ENCODE measurements at places on chromosomes 16 and 17.

GRCh38 chr17:46732754-46733398, 85.6 kb downstream of the WNT3 start:
- DNase-seq = peak; percentile 4

DNA sequence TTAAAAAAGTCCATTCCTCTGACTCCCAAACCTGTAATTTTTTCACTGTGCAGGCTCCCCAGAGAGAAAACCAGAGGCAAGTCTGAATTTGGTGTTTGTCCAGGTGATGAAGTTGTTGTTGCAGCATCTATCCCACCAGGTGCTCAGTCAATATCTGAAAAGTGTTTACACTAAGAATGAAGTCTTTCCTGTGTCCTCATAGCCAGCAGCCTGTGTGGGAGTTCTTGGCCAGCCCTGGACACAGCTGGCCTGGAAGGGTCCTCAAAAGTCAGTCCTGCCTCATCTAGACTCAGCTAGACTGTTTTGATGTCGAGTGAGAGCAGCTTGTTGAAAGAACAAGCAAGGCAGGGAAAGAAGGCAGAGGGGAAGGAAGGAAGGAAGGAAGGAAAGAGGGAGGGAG, 3.3 kb upstream of the PMP22 start:
- no peak for DNase-seq

DNA sequence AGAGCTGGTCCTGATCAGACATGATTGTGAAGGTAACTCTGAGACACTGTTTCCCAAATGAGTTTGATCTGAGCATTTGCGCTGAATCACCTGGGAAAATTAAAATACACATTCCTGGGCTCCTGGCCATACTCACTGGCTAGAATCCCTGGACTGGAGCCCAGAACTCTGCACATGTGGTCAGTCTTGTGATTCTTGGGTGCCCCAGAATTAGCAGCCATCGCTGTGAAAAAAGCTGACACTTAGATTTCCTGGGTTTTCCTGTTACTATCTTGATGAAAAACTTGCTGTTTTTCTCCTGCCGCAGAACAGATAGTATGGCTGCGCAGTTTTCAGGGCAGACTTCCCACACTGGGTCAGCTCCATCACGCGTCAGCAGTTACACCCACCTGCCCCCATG, 24.6 kb downstream of the NECAB2 start:
- no peak for DNase-seq

DNA sequence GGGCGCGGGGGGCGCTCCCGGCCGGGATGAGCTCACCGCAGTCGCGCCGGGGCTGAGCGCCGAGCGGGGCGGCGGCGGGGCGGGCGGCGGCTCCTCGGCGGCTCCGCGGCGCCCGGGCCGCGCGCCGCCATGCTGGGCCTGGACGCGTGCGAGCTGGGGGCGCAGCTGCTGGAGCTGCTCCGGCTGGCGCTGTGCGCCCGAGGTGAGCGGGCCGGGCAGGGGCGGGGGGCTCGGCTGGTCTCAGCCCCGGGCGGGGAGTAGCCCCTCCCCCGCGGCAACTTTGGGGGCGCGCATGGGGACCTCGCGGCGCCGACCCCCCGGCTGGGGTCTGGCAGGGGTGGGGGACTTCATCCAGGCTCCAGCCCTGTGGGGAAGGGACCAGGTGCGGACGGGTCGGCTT, at the start of gene ARHGDIG:
Gene ARHGDIG (plus strand): TSS at position 40 of the 400 bp plus-strand sequence. CDS start 90 bp downstream, at position 130.
- no peak for DNase-seq

DNA sequence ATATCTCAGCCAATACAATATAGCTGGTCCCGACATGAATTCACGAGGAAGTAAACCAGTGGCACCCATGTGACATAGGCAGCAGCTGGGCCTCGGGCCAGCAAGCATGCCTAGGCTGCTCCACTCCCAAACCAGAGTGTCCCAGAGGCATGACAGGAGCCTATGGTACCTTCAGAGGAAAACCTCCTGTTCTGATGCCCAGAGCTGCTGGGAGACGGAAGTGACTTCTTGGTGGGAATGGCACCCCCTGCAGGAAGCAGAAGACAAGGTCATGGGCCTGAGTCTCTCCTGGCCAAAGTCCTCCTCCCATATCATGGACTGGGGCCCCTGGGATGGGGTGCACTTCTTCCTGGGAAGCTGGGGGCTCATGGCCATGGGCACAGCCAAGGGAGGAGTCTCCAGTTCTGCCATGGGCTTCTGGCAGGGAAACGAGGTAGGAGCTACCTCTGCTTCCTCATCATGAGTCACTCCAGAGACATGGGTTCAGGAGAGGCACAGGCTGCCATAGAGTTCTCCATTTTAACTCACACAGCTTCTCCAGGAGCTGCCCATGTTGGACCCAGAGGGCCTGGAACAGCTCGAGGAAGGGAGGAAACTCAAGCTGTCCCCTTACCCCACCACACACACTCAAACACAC, 13.4 kb downstream of the FBF1 start:
- no peak for DNase-seq

DNA sequence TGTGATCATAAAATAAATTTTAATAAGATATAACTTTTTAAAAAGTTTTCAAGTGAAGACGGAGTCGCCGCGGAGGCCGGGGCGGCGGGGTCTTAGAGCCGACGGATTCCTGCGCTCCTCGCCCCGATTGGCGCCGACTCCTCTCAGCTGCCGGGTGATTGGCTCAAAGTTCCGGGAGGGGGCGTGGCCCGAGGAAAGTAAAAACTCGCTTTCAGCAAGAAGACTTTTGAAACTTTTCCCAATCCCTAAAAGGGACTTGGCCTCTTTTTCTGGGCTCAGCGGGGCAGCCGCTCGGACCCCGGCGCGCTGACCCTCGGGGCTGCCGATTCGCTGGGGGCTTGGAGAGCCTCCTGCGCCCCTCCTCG, at the start of gene FOXC2:
Gene FOXC2 (plus strand): TSS at position 229 of the 365 bp plus-strand sequence. CDS start 507 bp downstream, outside the sequence.
- no peak for DNase-seq

- DNase-seq = no peak
These were observed 212.7 kb downstream of the CPPED1 start for GRCh38 chr16:12590963-12591362.

GRCh38 chr17:33680472-33680871, 387.4 kb upstream of the ASIC2 start:
- DNase-seq = no peak

- DNase-seq = no peak
These were observed 61.4 kb downstream of the SRL start for GRCh38 chr16:4180511-4180910.

DNA sequence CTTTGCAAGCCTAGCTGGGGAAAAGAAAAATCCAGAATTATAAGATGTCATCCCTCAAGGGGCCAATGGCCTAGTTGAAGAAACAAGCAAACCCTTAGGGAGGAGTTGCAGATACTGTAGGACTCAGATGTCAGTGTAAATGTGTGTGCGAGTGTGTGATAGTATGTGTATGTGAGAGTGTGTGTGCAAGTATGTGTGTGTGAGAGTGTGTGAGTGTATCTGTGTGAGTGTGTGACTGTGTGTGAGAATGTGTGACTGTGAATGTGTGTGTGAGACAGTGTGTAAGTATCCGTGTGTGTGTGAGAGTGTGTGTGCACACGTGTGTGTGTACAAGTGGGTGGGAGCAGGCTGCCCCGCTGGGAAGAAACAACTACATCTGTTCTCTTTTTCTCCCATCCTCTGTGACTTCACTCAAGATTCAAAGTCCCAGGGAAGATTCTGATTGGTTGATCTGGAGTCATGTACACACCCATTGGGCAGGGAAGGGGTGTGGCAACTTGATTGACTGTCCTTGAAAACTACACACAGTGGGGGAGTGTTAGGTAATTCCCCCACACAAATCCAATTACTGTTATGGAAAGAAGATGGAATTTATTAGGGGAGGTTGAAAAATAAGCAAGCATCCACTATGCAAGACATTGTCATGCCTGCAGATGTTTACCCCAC, 40.7 kb downstream of the IRX3 start:
- no peak for DNase-seq

- DNase-seq = no peak
These were observed 2.9 kb downstream of the E4F1 start for GRCh38 chr16:2226245-2226793.

- DNase-seq = no peak
These were observed 194.7 kb upstream of the KIF2B start for GRCh38 chr17:53628011-53628410.

DNA sequence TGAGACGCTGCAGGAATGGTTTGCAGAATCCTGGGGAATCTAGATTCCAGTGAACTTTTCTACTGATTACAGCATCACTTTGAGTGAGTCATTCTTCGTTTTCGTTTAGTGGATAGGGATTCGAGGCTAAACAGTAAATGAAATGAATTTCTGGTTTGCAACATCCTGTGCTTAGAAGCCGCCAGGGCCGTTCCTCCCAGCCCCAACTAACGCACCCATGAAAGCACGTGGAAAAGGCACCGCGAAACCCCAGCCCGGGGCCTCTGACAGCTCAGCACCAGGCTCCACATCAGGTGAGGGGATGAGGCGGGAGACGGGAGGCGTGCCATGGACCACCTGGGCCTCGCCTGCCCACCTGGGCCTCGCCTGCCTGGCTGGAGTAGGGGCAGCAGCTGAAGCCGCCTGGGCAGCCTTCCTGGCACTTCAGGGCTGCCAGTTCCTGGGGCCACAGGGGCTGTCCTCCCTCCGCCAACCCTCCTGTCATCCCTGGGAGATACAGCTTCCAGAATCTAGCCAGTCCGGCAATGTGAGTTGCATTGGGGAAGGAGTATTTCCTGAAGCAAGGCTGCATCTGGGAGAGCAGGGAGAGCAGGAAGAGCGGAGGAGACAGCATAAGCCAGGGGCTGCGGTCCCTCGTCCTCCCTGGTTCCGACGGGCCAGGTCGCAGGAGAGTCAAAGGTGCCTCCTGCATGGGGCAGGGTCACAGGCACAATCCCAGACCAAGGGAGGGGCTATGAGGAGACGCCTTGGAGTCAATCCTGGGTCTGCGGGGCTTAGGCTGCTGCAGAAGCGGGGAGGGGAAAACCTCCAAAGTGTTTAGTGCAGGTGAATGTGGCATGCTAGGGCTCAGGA, 78.4 kb downstream of the RPH3AL start:
- no peak for DNase-seq

DNA sequence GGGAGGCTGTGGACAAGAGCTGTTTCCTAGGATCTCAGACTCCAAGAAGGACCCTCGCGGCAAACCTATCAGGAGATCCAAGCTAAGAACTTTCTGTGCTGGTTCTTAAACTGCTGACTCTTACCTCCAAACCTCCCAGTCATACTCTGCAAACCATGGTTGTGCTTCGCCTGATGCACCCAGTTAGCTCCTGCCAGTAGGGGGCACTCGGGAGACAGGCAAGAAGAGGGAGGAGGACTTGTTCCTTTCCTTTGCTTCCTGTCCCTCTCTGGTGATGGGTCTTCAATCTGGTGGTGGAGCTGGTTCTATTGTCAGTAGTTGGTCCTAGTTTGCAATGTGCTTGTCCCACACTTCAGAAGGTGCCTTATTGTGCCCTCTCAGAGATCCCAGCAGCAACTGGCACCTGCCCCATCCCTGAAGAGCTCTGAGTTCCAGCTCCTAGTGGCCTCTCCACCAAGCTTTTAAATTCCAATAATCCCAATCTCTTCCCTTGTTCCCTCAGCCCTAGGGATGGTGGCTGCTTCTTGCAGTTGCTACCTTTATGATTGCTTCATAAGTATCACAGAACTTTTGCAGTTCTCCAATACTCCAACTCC, 113.5 kb upstream of the RPL38 start:
- DNase-seq = peak; percentile 11

- DNase-seq = no peak
These were observed 37.7 kb upstream of the SLC47A1 start for GRCh38 chr17:19495828-19496528.

DNA sequence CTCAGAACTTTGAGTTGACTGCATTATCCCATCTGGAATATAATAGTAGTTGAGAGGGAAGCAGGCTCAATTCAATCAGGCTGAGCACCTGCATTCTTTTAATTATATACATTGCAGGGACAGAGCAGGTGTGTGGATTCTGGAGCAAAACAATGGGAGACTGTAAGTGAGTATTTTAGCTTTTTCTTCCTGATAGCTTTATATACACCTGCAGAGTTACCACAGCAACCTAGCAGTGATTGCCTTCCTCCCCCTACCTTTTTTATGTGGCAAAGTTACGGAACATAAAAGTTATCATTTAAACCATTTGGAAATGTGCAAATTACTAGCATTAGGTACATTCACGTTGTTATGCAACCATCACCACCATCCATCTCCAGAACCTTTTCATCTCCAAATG, 25.4 kb upstream of the RHOT1 start:
- no peak for DNase-seq

- DNase-seq = no peak
These were observed 7.8 kb upstream of the RNF213 start for GRCh38 chr17:80252871-80253270.

DNA sequence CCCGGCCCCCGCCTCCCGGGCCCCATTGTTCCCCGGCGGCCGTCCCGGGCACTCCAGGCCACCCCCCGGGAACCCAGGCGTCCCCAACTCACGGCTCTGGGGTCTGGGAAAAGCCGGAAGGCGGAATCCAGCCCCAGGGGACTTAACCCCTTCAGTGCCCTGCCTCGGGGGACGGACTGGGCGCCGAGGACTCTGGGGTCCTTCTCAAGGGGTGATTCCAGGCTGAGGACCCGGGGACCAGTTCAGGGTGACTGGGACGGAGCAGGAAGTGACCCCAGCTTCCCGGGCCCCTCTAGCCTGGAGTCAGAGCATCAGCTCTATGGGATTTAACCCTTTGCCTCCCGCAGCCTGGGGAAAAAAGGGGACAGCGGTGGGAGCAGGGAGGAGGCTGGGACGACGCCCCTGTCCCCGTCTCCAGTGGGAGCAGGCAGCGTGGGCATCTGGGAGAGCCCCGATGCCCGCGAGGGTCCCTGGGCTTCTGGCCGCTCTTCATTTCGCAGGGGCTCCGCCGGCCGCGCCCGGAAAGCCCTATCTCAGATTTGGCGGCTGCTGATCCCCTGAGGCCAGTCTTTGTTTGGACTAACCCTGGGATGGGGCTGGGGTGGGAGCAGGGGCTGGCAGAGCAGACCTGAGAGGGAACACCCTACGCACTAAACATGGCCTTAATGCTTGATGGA, at the start of gene ZNF629:
Gene ZNF629 (minus strand): TSS at position 270 of the 677 bp plus-strand sequence. CDS start 2,723 bp downstream, outside the sequence.
- peak; percentile 83 for DNase-seq

DNA sequence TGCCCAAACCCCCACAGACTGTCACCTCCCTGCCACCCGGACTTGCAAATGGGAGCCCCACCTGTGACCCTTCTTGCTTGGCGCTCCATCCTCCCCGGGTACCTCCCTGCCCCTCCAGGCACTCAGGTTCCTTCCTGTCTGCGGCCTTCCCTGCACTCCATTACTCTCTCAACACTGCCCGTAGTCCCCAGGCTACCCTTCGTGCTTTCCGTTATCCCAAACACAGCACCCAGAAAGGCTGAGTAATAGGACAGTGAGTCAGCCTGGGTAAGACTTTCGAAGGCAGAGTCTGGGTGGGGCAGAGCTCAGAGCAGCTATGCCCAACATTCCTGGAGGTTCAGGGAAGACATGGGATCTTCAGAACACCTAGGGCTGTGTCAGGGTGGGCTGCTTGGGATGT, 16.6 kb upstream of the C16orf74 start:
- no peak for DNase-seq

DNA sequence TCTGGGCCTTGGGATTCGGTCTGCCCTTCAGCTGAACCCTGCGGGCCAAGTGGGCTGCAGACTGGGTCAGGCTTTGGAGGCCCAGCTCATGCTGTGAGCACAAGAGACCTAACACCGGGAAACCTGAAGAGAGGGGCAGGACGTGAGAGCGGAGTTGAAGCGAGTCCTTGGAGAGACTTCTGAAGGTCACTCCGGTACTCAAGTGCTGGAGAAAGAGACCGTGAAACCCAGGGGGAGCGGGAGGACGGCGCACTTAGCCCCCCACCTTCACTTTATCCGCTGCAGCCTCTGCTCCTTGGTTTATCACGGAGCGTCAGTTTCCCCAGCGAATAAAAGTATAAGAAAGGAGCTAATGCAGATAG, 361 bp downstream of the UQCRC2 start:
- no peak for DNase-seq

Measured in putamen (tissue), 1 donor.